Calu3 (cell line): ENCODE measurements at places on chromosomes 6 and 20.
A peak's percentile ranks its signal among the peaks of the same experiment; 100 is the strongest.

- no peak for DNase-seq
Measured at GRCh38 chr6:46689657-46690056, 2.0 kb downstream of the TDRD6 start.

DNA sequence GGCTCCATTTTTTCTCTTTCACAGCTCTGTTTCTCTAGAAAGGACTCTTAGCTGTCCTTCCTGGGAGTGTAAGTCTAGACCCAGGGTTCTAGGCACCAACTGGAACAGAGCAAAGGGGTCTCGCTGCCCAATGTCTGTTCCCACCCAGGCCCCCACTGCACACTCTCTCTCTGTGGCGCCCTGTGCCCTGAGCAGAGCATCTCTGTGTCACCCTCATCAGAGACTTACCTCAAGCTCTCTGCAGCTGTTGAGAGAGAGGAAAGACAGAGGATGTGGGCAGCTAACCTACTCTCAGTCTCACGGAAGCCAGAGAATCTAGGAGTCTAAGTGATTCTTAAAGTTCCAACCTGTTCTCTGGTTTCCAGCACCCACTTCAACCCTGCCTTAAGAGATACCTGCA, 9.5 kb downstream of the NCR2 start:
- no peak for DNase-seq

GRCh38 chr6:32108094-32108627, 977 bp downstream of the TNXB start:
- DNase-seq, result no peak

DNA sequence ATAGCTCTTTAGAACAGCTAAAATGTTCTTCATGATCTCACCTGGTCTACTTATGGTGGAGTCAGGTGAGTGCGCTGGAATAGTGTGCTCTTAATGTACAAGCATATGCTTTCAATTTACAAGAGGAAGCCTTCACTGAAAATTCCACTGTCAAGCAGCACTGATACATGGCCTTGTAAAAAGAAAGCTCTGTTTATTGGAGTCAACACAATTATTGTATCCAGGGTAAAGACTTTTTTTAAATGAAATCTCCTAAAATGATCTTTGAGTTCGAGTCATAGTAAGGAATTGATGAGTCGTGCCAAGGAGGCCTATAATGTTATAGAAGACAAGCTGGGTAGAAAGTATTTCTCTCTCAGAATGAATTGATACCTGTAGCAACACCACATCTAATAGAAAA, 41.6 kb upstream of the CARMIL1 start:
- no peak for DNase-seq

- no peak for DNase-seq
Measured at GRCh38 chr20:32160341-32160740, 47.2 kb downstream of the PLAGL2 start.

GRCh38 chr6:42350911-42351310, 100.8 kb downstream of the TRERF1 start:
- no peak for DNase-seq

DNA sequence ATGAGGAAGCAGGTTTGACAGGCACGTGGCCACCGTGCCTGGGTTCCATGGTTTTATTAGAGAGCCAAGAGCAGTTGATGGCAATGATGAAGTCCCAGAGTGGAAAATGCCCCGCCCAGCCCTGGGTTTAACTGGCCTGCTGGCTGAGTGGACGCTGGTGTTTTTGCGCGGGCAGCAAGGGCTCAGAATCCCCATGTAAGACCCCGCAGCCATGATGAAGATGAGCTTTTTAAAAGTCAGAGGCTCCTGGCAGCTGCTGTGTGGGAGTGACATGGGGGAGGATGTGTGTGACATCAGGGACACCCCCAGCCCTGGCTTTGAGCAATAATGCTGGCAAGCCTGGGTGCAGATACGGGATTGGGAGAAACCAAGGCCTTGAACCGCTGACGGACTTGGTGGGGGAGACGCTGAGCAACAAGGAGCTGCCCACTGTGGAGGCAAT, 33.0 kb upstream of the SLCO4A1 start:
- no peak for DNase-seq

DNA sequence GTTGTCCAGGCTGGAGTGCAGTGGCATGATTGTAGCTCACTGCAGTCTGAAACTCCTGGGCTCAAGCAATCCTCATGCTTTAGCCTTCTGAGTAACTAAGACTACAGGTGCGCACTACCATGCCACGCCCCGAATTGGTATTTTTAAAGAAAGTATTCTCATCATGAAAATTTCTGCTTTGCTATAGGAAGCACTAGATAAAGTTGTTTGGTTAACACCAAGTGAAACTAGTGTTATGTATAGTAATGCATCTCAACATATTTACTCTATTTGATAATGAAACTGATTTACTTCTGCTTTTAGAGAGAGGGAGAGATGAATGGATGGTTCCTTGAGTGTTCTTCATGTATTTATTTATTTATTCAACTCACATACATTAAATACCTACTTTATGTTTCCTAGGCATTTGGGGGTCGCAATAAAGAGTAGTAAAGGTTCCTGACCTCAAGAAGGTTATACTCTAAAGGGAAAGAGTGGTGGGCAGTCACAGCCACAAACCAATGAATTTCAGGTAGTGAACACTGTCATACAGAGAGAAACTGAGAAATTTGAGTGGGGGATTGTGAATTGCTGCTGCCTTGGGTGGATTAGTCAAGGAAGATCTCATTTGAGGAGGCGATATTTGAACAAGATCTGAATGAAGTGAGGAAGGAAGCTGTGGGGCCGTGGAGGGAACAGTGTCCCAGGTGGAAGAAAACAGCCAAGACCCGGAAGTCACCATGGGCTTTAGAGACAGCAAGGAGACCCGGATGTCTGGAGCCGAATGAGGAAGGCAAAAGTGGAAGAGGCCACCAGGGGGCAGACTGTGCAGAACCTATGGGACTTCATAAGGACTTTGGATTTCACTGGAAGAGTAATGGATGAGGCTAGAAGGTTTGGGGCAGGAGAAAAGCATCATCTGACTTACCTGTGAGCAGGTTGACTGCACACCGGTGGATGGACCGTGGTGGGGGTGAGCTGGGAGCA, 185.6 kb downstream of the TSHZ2 start:
- DNase-seq, result peak; percentile 75

GRCh38 chr6:139981768-139982181, 607.3 kb upstream of the CITED2 start:
- DNase-seq, result peak; percentile 45

GRCh38 chr6:145841668-145842067, 27.1 kb upstream of the FBXO30 start:
- no peak for DNase-seq

DNA sequence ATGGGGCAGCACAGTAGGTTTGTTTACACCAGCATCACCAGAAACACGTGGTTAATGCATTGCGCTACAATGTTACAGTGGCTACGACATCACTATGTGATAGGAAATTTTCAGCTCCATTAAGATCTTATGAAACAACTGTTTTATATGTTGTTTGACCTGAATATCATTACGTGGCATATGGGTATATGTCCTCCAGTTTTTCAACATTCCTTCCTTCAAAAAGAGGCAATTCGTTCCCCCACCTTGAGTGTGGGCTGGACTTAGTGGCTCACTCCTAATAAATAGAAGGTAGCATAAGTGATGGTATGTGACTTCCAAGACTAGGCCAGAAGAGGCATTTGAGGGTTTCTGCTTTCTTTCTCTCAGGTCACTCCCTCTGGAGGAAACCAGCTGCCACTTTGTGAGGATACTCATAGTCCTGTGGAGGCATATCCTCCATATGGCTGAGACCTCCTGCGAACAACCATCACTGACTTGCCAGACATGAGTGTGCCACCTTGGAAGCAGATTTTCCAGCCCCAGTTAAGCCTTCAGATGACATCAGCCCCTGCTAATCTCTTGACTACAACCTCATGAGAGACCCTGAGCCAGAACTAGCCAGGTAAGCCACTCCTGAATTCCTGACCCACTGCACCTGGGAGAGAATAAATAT, 2.3 kb upstream of the TRAM2 start:
- no peak for DNase-seq

DNA sequence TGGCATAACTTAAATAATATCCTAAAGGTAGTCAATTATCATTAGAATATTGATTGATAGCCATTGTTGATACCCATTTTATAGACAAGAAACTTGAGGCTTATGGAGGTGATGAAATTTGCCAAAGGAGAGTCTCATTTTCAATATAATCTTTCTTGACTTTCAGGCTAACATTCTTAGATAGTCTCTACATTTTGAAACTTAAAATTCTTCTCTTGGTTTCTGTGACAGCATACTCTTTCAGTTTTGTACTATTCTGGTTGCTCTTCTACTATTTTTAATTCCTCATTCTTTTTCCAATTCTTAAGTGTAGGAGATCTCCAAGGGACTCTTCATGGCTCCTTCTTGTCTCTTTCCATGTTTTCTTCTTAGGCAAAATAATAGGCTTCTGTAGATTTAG, 3.7 kb upstream of the SH3BGRL2 start:
- no peak for DNase-seq

- no peak for DNase-seq
Measured at GRCh38 chr20:50720582-50720981, 10.8 kb upstream of the PARD6B start.
